ENCODE measurements at places on chromosomes 11 and 22.

GRCh38 chr22:38570779-38571364 lies 889 bp upstream of the DMC1 start:
- peak; percentile 7 for DNase-seq

GRCh38 chr11:61551634-61552033 lies 29.2 kb downstream of the SYT7 start:
- no peak for DNase-seq

DNA sequence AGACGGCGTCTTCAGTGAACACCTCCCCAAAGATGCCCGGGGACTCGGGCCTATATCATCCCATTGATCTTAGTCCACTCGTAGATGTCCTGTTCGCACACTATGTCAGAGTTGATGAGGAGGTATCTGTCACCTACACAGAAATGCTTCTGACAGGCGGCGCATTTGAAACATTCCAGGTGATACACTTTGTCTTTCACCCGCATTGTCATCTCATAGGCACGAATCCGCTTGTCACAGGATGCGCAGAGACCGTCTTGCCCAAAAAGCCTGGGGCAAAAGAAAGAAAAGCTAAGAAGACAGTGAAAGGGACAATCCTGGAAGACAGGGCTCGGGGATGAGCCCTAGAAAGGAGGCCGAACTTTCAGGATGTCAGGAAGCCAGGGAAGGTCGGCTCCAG lies 32.6 kb downstream of the LMO2 start:
- no peak for DNase-seq

DNA sequence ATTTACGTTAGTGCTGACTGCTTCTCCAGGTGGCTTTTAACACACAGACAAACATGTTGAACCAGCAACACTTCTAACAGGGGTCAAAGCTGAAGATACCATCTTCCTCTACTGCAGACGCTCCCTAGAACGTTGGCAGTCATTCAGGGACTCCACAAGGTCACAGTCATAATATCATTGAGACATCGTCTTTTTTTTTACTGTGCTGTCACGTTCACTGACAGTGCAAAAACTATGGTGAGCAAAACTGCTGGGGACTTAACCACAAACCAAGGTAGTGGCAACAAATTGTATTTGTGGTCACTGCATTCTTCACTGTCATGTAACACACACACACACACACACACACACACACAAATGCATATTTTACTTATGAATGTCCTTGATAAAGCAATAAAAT lies 244.9 kb downstream of the CASP12 start:
- DNase-seq = no peak

DNA sequence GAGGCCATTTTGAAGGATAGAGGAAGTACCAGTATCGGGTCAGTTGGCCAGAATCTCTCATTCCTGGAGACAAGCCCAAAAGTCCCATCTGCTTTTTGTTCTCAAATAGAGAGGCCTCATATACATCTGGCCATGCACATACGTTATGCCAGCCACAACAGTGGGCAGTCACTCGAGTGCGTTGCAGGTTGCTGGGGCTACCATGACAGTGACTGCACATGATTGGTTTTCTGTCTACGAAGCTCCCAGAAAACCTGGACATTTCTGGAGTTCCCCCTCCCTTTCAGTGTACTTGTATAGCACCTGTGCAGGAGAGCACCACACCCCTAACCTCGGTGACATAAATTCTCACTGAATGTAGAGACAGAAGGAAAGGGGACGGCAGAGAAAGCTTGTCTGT lies 62.1 kb downstream of the C22orf31 start:
- DNase-seq = no peak

- no peak for DNase-seq
Measured at GRCh38 chr11:7544021-7544420, 30.2 kb downstream of the PPFIBP2 start.

DNA sequence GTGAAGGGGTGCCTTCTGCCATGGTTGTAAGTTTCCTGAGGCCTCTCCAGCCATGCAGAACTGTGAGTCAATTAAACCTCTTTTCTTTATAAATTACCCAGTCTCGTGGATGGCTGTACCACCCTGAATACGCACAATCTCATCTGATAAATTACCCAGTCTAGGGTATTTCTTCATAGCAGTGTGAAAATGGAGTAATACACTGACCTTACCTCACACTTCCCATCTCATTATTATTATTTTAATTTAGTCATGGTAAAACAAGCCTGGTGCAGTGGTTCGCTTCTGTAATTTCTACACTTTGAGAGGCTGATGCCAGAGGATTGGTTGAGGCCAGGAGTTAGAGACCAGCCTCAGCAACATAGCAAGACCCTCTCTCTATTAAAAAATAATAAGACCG lies 30.5 kb upstream of the CYB5R3 start:
- DNase-seq = no peak

GRCh38 chr22:26837784-26838470 lies 180.5 kb downstream of the MIAT start:
- DNase-seq = no peak

Data from activated T-cell treated with anti-CD3 and anti-CD28 coated beads for 24 hours (primary cell).